ENCODE measurements at places on chromosomes 6 and 20.

DNA sequence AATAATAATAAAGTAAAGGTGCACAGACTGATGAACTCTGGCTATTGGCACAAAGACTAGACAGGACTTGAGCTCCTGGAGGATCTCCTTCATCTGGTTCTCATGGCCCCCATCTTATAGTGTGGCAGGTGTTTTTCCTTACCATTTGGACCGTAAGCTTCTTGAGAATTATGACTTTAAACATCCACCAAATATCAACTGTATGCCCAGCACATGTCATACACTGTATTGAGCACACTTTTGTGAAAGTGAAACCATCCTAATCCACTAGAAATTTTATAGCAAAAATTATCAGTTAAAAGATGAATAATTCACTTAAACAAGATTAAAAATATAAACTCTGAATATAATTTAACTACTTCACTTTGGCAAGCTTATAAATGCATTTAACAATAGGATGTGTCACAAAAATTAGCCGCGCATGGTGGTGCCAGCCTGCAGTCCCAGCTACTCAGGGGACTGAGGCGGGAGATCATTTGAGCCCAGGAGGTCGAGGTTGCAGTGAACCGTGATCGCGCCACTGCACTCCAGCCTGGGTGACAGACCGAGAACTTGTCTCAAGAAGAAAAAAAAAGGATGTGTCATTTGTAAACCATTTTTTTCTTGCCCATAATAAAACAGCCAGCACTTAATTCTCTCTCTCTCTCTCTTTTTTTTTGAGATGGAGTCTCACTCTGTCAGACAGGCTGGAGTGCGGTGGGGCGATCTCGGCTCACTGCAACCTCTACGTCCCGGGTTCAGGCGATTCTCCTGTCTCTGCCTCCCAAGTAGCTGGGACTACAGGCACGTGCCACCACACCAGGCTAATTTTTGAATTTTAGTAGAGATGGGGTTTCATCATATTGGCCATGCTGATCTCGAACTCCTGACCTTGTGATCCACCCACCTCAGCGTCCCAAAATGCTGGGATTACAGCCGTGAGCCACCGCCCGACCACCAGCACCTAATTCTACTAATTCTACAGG, 9.1 kb downstream of the HIVEP2 start:
- DNase-seq = no peak
- H3K4me3 ChIP-seq = no peak overlapping the region
- H3K4me1 ChIP-seq = no peaks in the 10 kb centered on the region
- no peaks in the 10 kb centered on the region for H3K27me3 ChIP-seq
- no peaks in the 10 kb centered on the region for H3K36me3 ChIP-seq
- no peak overlapping the region for H3K27ac ChIP-seq

- no peaks in the 10 kb centered on the region for H3K27me3 ChIP-seq
- H3K36me3 ChIP-seq = no peaks in the 10 kb centered on the region
- H3K4me3 ChIP-seq = no peak overlapping the region
- peaks cover 3% of the 10 kb centered on the region for H3K4me1 ChIP-seq
- no peak overlapping the region for H3K27ac ChIP-seq
These were observed 302.9 kb downstream of the CLIC5 start for GRCh38 chr6:45712786-45713185.

GRCh38 chr6:12355354-12355753, 65.2 kb downstream of the EDN1 start:
- H3K4me3 ChIP-seq = no peak overlapping the region
- DNase-seq = no peak
- H3K4me1 ChIP-seq = peaks cover 17% of the 10 kb centered on the region

DNA sequence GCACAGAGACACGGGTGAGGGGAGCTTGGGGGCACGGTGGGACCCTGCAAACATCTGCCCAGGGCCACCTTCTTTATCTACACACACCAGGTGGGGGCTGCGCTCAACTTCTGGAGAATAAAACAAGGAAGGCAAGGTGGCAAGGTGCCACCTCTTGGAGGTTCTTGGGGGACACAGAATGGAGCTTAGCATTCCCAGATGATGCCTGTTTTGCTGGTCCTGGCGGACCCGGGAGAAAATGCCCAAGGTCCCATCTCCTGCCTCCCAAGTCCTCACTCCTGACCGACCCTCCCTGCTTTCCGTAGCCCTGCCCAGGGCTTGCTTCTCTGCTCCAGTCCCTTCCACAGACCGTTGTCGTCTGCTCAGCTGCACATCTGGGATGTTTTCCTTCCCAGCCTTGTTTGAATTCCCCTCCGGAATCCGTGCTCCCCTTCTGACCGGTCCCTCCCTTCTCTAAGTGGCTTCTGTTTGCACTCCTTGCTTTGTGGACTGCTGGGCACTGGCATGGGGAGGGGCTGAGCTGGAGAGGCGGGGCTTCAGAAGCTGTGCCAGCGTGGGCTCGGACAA, 13.1 kb downstream of the ITPR3 start:
- H3K4me3 ChIP-seq = peak overlapping the region; percentile 68
- peaks cover 16% of the 10 kb centered on the region for H3K4me1 ChIP-seq
- peak; percentile 63 for DNase-seq
- peaks cover 25% of the 10 kb centered on the region for H3K27me3 ChIP-seq
- H3K27ac ChIP-seq = no peak overlapping the region

DNA sequence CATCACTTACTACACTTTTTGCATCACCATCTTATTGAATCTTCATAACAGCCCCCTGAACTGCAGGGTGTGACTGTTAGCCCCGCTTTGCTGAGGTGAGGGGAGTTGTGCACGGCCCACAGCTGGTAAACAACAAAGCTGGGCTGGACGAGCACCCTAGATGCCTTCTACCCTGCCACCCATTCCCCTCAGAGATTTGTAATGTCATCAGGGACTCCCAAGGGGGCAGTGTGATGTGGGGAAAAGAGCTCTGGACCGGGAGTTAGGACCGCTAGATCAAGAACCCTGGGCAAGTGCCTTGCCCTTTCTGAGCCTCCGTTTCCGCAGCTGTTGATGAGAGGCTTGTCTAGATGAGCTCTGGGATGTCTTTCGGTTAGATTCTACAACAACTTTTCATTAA, 20.9 kb downstream of the PKIG start:
- no peaks in the 10 kb centered on the region for H3K36me3 ChIP-seq
- DNase-seq = peak; percentile 26
- no peaks in the 10 kb centered on the region for H3K27me3 ChIP-seq
- H3K4me1 ChIP-seq = peaks cover 2% of the 10 kb centered on the region
- no peak overlapping the region for H3K4me3 ChIP-seq

- H3K36me3 ChIP-seq = no peaks in the 10 kb centered on the region
- H3K27ac ChIP-seq = no peak overlapping the region
These were observed 4.1 kb downstream of the RNF8 start for GRCh38 chr6:37357860-37358259.

GRCh38 chr6:56865081-56865875, 89.6 kb upstream of the BEND6 start:
- DNase-seq = no peak
- no peak overlapping the region for H3K27ac ChIP-seq
- H3K4me1 ChIP-seq = peaks cover 20% of the 10 kb centered on the region
- no peaks in the 10 kb centered on the region for H3K36me3 ChIP-seq
- no peak overlapping the region for H3K4me3 ChIP-seq
- H3K27me3 ChIP-seq = no peaks in the 10 kb centered on the region
